ENCODE measurements at places on chromosomes 7 and 10.

DNA sequence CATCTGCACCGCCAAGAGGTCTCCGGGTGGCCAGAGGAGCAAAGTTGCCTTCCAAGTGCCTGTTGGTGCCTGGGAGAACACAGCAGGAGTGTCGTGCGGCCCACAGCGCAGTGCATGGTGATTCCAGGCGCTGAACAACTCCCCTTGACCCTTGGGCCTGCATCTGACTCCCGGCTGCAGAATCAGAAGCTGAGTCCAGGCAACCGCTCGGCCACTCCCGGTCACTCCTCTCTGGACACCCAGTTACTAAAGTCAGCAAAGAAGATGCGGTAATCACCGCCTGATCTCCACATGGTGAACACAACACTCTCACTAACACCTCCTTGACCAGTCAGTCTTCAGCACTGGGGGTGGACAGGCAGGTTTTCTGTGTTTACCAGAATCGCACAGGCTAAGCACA is 35.5 kb downstream of the SCD start:
- no peak for DNase-seq

DNA sequence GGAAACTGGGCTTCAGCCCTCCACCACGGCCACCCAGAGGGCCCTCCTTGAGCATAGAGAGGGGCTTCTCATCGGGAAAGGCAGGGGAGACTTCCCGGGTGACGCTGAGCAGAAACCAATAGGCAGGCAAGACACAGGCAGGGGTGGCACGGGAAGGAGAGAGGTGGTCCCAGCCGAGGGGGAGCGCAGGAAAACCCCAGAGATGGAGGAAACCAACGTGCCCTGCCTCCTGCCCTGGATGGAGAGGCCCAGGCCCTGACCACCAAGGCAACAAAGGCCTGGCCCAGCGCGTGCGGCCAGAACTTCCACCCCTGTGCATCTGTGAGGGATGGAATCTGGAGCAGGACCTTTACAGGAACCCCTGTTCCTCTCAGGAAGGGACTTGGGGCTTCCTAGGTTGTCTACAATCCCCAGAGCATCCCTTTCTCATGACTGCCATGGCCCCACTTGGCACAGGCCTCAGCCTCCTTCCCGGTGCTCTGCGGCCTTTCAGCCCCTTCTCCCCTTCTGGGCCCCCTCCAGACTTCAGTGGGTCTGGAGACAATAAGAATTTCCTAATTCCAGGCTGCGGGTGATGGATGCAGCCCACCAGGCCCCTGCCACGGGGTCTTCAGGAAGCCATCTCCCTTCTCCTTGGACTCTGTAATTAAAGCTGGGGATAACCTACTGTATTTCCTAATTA is 137.0 kb upstream of the RET start:
- DNase-seq = no peak

GRCh38 chr7:16652240-16652583 is 6.2 kb downstream of the BZW2 start:
- no peak for DNase-seq

DNA sequence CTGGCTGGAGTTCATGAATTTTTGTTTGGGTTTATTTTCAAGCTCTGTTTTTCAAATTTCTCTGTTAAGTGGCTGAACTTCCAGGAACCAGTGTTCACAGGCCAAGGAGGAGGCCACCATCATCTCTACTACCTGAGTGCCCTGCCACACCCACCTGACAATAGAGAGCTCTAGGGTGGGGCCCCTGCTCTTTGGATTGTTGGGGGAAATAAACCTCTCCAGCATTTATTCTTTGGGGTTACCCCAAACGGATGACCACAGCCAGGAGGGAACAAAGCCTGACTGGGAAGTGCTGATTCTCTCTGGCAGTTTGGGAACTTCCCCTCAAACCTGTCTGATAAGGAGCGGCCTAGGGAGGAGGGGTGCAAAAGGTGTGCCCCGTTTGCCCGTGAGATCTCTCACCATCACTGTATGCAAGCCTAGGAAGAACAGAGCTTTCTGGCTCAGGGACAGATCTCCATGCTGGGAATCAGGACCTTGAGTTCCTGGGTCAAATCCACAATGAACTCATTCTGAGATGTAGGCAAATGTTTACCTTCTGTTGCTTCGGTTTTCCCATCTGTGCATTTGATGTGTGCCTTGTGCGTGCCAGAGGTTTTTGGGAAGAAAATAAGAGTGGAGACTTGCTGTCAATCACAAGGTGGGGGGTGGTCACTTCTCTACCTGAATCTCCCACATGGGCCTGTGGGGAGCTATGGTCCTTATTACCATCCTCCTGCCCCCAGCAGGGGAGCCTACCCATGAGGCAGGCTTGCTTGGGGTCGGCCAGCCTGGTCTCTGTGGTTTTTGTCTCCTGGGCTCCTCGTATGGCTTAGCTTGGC is 27.7 kb upstream of the PDCD4 start:
- no peak for DNase-seq

GRCh38 chr7:55190511-55191160 is 171.8 kb downstream of the EGFR start:
- no peak for DNase-seq

DNA sequence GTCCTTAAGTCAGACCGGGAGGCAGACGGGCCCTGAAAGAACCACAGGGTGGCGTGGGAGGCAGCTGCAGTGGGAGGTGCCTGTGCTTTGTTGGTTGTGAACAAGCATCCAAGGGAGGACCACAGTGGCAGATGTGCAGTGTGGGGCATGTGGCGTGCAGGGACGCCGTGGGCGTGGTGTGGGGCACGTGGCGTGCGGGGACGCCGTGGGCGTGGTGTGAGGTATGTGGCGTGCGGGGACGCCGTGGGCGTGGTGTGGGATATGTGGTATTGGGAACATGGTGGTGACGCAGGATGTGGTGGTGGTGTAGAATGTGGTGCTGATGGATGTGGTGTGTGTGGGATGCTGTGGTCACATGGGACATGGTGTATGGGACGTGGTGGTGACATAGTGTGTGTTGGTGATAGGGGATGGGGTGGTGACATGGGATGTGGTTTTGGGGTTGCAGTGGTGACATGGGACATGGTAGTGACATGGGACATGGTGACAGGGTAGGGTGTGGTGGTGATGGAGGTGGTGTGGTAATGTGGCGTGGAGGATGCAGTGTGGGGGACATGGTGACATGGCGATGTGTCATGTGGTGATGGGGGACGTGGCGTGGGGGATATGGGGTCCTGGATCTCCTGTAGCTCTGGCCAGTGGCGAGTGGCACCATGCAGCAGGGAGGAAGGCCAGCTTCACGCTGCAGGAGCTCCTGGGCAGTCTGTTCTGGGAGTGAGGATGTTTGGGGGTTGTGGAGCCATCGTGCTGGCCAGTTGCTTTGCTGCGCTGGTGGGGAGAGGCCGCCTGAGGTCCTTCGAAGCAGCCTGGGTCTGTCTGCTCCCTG is 78.8 kb downstream of the INPP5A start:
- no peak for DNase-seq

DNA sequence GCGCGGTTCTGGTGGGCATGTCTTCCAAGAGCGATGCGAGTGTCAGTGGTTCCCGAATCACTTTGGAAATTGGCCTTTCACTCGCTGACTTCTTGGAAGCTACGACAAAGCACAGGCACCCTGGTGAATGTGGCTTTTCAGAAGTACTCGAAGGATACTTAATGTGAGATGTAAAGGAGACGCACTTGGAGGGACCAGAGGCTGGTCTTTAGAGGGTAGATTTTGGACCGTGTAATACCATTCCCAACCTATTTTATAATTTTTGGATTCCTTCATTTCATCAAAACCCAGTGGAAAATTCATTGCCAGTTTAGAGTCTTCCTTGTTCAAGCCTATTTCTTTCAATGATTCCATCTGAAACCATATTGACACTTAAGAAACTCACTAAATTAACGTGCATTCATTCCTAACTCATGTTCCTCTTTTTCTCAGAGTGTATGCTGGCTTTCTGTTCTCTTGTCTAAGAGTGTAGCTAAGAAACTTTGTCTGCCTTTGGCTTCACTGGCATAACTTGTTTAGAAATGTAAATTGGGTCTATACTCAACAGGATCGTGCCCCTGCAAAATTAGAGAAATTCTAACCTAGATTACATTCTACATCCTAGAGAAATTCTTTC is 645 bp upstream of the COPG2 start:
- DNase-seq = no peak

DNA sequence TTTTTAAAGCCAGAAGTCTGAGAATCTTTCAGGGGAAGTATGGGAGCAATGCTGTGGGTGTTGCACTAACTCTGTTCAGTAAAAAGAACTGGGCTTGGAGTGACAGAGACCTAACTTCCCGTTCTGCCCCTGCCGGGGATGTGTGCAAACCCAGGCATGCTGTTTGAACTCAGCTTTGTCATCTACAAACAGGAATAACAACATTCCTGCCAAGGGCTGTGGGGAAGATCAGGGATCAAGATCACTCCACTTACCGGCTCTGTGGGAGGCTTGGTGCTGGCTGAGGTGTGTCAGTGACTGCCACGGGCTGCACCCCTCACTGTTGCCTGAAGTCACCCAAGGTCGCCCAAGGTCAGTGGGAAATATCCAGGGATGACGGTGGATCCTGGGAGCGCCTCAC is 23.1 kb upstream of the DRGX start:
- DNase-seq = no peak

GRCh38 chr7:27593226-27593625 is 69.5 kb downstream of the HIBADH start:
- no peak for DNase-seq

DNA sequence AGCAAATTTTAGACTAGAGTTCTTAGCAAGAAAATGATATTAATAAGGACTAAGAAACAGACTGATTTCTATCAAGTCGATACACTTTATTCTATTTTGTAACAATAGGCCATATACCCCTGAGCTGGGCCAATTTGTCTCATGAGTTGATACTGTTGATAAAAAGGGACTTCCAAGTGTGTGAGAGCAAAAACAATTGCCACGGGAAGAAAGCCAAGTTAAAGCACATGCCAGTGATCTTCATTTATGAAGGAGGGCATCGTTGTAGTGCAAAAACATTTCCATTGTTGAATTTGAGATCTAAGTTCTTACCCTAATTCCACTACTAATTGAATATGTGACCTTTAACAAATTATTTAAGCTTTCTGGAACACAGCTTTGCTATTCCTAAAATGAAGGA is 119.9 kb downstream of the CNOT4 start:
- no peak for DNase-seq

DNA sequence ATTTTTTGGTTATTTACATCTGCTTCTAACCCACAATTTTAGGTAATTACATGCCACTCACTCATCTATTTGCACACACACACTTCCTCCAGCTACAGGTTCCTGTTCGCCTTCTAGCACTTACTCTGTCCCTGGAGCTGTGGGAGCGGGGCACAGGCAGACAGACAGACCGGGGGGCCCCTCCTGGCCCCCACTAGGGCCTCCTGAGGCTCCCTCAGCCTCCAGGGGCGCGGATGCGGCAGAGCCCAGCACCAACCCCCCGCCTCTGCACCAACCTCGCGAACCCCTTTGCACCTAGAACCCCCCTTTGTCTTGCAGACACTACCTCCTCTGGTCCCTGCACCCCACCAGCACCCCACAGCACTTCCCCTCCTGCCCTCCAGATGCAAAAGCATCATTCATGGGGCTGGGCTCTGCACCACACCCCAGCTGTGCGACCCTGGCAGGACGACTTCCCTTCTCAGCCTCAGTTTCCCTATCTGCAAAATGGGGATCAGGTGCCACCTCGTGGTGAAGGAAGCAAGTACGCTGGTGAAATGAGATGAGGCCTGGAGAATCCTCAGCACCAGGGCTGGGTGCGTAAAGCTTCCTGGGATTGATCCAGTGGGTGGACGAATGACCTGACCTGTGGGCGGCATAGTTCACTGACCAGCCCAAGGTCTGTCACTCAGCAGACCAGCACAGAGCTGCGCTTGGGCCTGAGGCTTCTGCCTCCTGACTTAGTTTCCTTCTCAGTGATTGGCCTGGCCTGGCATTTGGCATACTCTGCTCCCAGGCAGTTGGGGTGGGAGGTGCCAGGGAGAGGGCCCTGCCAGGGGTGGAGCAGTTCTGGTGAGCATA is 37.9 kb downstream of the ELFN1 start:
- no peak for DNase-seq

- DNase-seq = no peak
Measured at GRCh38 chr10:80108576-80109239, 23.8 kb upstream of the PLAC9 start.

- no peak for DNase-seq
Measured at GRCh38 chr10:60314069-60314940, 75.4 kb downstream of the ANK3 start.

GRCh38 chr7:27194686-27195379 is 5.1 kb downstream of the HOXA13 start:
- no peak for DNase-seq

GRCh38 chr7:27199849-27200760 is at the start of gene HOXA13:
TSS of gene HOXA13 (minus strand) at chr7:27200091. CDS start at chr7:27200077, 14 bp downstream.
- DNase-seq = peak; percentile 61

GRCh38 chr10:61891906-61892585 is 9.5 kb upstream of the ARID5B start:
- no peak for DNase-seq

- no peak for DNase-seq
Measured at GRCh38 chr7:100830396-100830795, 3.1 kb upstream of the EPHB4 start.

DNA sequence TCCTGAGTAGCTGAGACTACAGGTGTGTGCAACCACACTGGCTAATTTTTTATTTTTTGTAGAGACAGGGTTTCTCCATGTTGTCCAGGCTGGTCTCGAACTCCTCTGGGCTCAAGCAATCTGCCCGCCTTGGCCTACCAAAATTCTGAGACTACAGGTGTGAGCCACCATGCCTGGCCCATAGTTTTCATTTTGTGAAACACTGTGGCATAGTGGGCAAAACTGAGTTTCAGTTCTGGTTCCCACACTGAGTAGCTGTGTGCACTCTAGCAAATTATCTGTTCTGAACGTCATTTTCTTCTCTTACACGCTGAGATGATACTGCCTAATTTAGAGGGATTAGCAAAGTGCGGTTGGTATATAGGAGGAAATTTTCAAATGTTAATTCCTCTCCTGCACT is 13.5 kb downstream of the ATP5MK start:
- DNase-seq = no peak

DNA sequence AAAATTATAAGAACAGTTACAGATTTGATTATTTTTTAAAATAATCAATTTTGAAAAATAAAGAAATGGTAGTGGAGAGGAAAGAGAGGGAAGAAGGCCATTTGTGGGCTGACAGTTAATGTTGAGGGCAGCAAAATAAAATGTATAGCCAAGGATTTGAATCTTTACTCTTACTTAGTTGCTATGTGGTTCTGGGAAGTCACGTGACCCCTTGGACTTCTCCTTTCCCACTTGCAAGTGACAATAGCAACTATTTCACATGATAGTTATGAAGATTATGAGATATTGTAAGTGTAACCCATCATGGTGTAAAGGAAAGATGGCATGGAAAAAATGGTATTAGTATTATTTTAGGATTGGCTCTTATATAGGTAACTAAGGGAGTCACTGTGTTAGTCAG is 567.3 kb upstream of the GHITM start:
- no peak for DNase-seq

All from SW 1271 (cell line).